ENCODE measurements at places on chromosomes 6 and 20.

DNA sequence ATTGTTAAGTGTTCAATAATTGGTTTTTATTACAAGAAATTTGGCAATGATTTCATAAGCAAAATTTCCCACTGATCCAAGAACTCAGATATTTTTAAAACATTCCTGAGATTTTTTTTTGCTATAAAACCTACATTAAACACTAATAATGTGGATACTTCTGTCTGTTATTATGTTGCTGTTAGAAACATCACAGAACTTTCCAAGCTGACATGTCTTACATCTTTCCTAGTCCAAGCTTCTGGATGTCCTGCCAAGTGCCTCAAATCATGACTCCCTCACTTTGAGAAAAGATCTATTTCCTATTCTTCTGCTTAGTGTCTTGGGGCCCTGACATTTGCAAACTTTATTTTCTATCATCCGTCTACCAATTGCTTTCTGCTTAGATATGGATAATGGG lies 110.8 kb downstream of the RFPL4B start:
- no peak for DNase-seq

DNA sequence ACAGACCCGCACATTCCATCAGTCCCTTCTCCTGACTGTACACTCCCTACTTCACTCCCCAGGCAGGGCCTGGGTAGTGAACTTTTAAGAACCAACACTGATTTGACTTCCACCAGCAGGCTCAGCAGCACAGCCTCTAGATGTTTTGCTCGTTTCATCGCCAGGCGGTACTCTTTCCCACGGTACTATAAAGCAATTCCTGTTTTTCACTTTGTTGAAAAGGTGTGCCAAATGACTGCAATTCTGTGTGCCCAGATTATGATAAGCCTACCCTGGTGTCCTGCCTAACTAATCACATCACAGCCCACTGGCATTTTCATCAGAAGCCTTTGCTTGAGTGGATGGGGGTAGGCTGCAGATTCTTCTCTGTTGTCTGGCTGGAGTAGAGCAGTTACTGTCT lies 12.9 kb upstream of the WTAP start:
- DNase-seq, result no peak

GRCh38 chr20:41774291-41774690 lies 156.1 kb upstream of the CHD6 start:
- no peak for DNase-seq

DNA sequence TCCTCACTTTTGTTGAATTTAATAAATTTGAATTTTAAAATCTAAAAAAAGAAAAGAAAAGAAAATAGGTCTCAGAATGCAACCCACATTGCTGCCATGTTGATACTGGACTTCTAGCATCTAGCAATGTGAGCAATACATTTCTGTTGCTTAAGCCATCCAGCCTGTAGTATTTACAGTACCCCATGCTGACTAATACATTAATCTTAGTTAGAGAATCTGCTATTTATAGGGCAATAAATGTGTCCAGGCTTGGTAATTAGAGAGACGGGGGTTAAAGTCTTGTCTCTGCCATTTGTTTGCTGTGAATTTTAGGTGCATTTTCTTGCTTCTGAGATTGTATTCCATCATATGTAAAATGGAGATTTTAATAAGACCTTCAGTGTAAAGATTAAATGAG lies 471.3 kb downstream of the DHX35 start:
- DNase-seq, result no peak

GRCh38 chr20:47300071-47300470 lies 56.4 kb downstream of the ZMYND8 start:
- no peak for DNase-seq

DNA sequence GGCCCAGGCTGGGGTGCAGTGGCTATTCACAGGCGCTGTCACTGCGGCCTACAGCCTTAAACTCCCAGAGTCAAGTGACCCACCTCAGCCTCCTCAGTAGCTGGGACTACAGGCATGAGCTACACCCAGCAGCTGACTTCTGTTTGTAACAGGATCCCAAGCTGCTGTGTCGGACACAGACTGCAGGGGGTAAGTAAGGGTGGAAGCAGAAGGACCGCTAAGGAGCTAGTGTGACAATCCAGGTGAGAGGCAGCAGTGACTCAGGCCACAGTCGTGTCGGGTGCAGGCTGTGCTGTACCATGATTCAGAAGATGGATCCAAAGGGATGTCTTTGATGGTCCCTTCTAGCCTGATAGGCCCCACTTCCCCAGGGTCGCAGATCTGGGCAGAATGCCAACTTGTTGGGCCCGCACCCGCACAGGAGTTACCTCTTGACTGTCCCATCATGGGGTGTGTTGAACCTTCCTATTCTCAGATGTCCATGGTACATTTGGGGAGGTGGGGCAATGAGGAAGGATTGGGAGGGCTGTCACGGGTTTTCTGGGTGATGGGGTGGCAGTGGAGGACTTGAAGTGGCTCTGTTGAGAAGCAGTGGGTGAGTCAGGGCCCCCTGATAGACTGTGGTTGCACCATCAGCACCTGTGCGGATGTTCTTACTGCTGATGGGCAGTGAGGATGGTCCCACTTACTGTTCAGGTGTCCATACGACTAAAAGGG lies 25.3 kb downstream of the AAR2 start:
- DNase-seq, result no peak

DNA sequence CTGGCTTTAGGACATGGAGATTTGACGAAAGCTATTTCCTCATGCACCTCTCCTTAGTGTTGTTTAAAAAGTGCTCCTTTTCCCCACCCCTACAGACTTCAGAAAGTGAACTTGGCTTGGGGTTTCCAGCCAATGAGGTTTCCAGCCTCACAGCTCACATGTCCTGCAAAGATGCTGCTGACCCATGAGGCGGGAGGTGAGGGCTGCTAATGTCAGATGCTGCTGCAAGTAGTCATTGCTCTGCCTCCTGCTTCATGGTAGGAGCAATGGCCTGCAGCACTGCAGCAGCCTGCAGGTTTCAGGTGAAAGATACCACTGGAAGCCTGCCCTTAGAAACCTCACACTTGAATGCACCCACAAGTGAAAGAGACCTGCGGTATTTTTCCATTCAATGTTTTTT lies 112.8 kb downstream of the LAMP5 start:
- DNase-seq, result no peak

GRCh38 chr6:82000551-82000950 lies 247.0 kb downstream of the IBTK start:
- DNase-seq, result no peak

DNA sequence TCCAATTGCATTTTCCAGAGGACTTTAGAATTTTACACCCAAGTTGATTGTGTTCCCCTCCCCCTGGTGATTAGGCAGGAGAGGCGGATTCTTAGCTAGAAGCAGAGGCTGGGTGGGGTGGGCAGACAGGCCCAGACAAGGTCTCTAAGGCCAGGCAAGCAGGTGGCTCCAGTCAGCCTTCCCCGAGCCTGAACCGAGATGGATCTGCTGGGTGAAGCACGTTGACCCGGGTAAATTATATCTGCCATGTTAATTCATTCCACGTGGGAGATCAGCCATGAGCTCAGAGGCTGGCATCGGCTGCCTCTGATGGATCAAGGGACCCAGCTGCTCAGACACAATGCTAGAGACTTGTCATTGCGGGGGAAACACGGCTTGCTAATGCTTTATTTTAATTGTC lies 159.5 kb upstream of the MAFB start:
- DNase-seq, result no peak

DNA sequence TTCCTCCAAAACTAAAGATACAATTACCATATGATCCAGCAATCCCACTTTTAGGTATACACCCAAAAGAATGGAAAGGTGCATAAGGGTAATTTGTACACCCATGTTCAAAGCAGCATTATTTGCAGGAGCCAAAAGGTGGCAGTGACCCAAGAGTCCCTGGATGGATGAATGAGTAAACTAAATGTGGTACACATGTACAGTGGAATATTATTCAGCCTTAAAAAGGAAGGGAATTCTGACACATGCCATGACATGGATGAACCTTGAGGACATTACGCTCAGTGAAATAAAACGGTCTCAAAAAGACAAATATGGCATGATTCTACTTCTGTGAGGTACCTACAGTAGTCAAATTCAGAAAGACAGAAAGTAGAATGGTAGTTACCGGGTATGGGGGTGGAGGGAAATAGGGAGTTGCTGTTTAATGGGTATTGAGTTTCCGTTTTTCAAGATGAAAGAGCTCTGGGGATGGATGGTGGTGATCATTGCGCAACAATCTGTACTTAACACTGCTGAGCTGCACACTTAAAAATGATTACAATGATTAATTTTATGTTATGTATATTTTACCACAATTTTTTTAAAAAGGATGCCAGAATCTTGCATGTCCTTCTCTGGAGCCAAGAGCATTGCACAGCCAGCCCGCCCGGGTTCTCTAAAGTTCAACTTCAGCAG lies 518.9 kb upstream of the JARID2 start:
- no peak for DNase-seq

- no peak for DNase-seq
Observed at GRCh38 chr6:24838081-24838480, 39.4 kb upstream of the ARMH2 start.

GRCh38 chr20:16007962-16008361 lies 565.3 kb downstream of the KIF16B start:
- DNase-seq, result no peak

GRCh38 chr20:50085481-50086365 lies 27.2 kb downstream of the UBE2V1 start:
- peak; percentile 52 for DNase-seq

GRCh38 chr6:36517408-36517807 lies 29.9 kb downstream of the STK38 start:
- no peak for DNase-seq

GRCh38 chr6:1400126-1400850 lies 10.9 kb downstream of the FOXF2 start:
- no peak for DNase-seq

DNA sequence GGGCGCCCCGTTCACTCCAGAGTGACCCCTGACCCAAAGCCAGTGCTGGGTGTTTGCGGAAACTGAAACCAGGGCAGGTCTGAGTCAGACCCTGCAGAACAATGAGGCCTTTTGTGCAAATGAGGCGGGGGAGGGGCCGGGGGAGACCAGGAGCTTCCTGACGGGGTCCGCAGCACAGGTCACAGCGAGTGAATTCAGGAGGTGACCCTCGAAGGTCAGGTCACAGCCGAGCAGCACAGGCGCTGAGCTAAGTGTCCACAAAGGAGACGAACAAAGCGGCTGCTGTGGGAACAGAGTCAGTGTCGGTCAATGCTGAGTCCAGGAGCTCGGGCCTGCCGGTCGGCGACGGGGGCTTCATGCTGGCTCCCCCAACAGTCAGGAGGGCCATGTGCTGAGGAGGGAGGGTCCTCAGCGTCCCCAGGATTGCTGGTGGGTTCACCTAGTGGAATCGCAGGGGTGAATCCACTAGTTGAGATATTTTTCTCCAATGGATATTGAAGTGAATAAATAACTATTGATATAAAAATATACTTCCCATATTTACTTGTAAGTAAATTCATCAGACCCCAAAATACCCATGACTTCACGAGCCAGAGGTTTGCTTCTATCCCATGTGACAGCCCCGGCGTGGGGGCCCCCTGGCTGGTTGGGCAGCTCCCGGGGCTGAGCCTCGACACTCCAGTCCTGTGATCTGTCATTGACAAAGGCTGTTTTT lies 188.4 kb upstream of the SULF2 start:
- no peak for DNase-seq

DNA sequence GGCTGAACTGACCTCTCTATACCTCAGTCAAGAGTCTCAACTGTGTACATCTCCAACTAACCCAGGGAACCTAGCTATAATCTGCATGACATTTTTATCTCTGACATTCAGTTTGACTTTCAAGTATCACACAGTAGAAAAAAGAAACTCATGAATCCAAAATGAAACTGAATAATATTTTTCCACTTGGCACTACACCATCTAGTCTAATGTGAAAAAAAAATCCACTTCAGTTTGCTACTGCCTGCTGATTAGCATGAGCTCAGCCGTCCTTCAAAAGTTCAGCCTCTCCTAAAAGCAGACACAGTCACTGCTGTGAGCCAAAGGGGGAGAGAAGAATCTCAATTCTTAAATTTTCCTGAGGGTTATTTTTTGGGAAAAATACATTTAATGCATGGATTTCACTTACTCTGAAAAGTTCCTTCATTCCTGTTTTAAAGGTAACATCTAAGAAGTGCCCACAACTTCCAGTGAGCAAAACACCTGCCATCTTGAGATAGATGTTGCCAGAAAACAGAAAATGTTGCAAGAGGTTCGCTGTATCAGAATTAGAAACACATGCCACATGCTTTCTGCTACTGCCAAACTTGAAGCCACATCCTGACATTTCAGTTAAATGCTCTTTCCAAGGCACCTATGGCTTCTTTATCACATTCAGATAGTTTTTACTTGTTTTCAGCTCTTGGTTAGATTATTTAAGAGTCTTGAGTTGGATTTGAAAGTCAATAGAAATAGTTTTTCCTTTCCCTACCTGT lies 95.4 kb downstream of the MKKS start:
- no peak for DNase-seq

DNA sequence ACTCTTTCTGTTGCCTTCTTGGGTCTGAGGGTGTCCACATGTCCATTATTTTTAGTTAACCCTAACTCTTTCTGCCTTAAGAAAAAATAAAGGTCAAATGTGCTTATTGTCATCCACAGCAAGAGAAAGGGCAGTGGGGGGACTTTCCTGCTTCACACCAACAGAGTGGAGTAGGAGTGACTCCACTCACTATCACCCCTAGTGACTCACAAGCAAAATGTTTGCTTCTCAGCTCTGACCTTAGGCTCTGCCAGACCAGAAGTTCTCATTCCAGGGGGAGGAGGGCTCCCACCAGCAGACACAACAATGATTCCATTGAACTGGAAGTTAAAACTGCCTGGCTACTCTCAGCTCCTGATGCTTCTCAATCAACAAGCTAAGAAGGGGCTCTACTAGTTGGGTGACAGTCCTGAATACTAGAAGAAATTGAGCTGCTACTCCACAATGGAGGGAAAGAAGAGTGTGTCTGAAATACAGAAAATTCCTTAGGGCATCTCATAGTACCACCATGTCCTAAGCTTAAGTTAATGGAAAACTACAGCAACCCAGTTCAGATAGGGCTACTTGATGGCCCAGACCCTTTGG lies 83.9 kb upstream of the AFDN start:
- no peak for DNase-seq

GRCh38 chr20:37535443-37536132 lies 7.9 kb upstream of the BLCAP start:
- DNase-seq, result no peak

GRCh38 chr6:70282312-70282918 lies 20.5 kb downstream of the COL9A1 start:
- DNase-seq, result no peak

DNA sequence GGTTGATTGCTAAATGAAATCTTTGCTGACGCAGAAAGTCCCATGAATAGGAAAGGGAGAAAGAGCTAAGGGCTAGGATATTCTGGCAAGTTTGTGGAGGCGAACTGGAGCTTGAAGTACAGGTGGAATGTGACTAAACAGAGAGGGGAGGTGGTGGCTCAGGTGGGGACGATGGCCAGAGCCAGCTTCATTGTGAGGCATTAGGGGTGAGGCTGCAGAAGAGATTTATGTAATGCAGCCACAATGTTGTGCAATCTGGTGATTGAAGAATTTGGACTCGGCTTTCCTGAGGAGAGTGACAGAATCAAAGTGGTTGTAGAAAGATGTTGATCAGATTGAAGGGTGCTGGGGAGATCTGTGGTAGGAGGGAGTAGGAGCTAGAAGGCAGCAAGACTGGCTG lies 42.9 kb upstream of the SPACA1 start:
- DNase-seq, result no peak

GRCh38 chr6:29502597-29502996 lies 14.8 kb upstream of the MAS1L start:
- DNase-seq, result no peak

- DNase-seq, result no peak
Observed at GRCh38 chr6:14016935-14017625, 92.3 kb downstream of the RNF182 start.
